ENCODE measurements at places on chromosomes 1 and 21.
A peak's percentile ranks its signal among the peaks of the same experiment; 100 is the strongest.

DNA sequence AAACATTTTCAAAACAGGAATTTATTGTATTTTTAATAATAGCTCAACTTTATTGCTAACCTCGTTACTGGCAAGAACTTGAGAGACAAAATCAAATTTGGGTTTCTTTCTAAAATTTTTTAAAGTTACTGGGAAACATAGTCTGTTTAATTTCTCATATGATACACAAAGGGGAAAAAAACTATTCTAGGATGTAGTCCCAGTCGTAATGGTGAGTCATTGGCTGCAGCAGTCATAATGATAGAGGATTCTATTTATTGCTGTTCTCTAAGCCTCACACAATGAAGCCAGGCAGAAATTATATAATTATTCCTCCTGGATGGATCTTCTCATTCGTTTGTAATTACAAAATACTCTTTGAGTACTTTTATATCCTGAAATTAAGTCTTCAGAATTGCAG lies 326.5 kb upstream of the SGIP1 start:
- peak; percentile 21 for DNase-seq

DNA sequence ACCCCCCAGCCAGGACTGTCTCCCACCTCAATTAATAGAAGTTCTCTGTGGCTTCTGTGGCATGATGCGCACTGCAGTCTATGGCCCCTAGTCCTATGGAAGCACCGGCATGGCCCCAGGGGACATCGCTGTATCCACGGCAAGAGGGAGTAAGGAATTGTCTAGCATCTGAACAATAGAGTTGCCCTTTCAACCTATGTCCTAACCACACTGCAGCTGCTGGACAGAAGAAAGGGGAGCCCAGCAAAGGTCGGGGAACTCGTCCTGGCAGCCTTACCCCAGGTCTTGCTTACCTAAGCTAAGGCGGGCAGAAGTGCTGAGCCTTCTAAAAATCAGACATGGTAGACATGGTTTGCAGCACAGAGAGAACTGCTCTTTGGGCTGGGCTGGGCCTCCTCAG lies 103.3 kb upstream of the EDN2 start:
- no peak for DNase-seq

- DNase-seq = peak; percentile 69
Observed at GRCh38 chr1:110746644-110747259, 72.0 kb upstream of the KCNA3 start.

- no peak for DNase-seq
Observed at GRCh38 chr21:40809673-40810197, 37.2 kb downstream of the DSCAM start.

- no peak for DNase-seq
Observed at GRCh38 chr1:244236101-244236500, 185.0 kb downstream of the ZBTB18 start.

DNA sequence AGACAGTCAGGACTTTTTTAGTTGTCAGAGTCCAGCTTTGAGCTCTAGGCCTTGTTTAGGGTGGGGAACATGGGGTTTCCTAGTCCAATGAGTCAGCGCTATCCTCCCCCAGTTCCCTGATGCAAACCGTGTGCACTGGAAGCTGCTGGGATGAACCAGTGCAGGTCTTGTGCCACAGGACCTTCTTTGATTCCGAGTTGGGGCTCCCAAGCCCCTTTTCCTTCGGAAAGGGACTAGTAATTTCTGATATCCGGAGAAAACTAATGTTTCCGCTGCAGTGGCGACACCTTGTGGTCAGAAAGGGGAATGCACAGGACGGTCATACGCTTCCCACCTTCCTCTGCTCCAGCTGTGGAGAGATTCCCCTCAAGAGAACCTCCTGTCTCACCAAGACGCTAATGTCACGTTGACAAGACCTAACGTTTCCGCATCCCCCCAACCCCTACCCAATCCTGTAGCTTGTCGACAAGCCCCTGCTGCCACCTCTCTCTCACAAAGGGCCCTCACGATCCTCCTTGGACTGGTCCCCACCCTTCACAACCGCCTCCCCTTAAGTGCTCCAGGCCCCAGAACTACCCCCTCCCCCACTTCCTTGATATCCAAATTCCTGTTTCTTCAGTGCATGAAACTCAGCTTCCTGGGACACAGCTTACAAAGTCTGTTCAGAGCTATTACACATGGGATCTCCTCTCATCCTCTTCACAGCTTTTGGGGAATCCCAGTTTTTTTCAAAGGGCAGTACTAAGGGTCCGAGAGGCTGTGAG lies 30.9 kb downstream of the GPA33 start:
- peak; percentile 71 for DNase-seq

Measured in urothelium cell line (cell line).